ENCODE measurements at places on chromosomes 3 and 15.

GRCh38 chr15:33211176-33211808 lies 16.8 kb upstream of the FMN1 start:
- DNase-seq: no peak

GRCh38 chr3:87333393-87333892 lies 57.1 kb upstream of the POU1F1 start:
- DNase-seq: peak; percentile 89

DNA sequence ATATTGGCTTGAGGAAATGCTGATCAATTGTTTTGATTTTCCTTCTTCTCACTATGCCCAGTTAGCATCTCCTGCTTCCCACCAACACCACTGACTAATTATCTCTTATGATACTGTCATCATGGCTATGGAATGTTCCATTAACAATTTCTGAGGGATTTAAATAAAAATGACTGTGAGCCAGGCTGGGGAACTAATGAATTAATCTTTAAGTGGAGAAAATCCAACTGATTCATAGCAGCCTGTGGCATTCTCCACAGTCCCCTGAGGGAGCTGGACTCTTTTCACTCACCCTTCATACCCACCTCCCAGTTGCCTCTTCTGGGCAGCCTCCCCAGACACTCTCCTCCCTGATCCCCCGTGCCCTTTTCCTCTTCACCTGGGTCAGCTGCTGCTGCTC lies 353.6 kb downstream of the CLSTN2 start:
- DNase-seq: no peak

- no peak for DNase-seq
Measured at GRCh38 chr3:170721563-170721962, 135.7 kb upstream of the SLC7A14 start.

DNA sequence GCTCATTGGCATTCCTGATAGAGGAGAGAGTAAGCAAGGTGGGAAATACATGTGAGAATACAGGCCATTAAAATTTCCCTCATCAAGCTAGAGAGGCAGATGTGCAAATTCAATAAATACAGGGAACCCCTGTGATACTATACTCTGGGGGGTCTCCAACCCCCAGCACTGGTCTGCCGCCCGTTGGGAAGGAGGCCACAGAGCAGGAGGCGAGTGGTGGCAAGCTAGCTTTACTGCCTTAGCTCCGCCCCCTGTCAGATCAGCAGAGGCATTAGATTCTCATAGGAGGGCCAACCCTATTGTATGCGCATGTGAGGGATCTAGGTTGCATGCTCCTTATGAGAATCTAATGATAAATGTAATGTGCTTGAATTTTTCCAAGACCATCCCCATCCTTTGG lies 97.1 kb upstream of the PLSCR5 start:
- DNase-seq: no peak

DNA sequence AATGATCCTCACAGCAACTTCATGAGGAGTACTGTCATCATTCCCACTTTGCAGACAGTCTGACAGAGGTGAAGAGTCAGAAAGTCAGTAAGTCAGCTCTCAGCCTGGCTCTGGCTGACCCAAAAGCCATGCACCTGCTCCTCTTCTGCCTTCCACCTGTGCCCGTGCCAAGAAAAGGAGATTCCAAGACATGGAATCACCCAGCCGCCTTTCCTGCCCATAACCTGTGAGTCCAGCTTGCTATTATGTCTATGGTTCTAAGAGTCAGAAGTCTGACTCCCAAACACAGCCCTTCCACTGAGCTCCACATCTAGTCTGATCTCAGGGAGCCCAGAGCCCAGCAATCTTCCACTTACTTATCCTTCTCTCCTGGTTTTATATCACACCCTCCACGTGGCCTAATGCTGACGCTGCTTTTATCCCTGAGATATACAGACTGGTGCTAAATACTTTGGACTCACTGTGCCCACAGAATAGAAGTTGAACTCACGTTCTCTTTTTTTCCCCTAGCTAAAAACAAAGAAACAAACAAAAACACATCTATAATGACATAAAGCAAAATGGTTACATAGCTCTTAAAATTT lies 66.0 kb downstream of the PLD1 start:
- DNase-seq: no peak

- no peak for DNase-seq
Measured at GRCh38 chr3:10421996-10422395, 83.4 kb downstream of the ATP2B2 start.

DNA sequence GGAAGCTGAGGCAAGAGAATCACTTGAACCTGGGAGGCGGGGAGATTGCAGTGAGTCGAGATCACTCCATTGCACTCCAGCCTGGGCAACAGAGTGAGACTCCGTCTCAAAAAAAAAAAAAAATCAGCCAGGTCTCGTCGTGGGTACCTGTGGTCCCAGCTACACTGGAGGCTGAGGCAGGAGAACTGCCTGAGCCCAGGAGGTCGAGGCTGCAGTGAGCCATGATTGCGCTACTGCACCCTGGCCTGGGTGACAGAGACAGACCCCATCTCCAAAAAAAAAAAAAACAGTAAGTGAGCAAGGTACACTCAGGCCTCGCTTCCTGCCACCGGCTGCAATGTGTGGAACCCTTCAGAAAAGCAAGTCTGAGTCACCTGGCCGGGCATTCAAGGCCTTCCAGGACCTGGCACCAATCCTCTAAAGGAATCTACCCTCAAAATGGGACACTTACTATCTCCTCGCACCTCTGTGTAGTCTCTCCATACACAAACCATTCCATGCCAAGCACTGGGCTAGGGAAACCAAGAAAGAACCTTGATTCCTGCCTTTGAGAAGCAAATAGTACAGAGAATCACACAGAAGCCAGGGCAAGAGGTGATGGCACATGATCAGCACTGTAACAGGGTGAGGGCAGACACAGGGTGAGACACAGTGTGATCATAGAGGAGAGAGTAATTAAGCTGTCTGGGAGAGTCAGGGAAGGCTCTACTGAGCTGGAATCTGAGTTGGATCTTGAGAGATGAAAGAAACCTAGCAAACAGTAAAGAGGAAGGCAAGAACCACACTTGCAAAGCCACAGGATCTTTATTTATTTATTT lies 9.7 kb downstream of the SCAMP2 start:
- DNase-seq: no peak

- DNase-seq: no peak
Measured at GRCh38 chr3:151347432-151347831, 18.1 kb upstream of the P2RY13 start.

DNA sequence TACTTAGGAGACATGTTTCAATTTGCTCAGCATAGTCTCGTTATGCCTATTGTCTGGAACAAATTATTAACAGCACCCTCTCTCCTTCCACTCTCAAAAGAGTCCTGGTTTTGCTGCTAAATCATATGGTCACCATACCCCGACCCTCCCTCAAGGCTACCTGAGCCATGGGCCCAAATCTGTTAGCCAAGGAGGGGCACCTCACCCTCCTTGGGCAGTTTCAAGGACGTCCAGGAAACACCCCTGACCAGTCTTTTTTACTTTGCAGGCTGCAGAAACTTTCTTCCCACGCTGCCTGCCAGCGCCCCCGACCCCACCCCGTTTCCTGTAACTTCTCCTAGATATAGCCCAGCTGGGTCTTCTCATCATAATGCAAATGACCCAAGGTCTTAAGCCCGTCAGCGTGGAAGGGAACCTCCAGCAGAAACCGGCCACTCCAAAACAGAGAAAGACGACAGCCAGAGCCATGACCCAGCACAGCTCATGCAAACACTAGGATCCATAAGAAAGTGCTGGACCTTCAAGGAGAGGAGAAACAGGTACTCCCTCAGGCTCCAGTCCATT lies 62.3 kb downstream of the ADCY5 start:
- DNase-seq: no peak

- DNase-seq: no peak
Measured at GRCh38 chr3:150315721-150316120, 92.4 kb upstream of the TSC22D2 start.

DNA sequence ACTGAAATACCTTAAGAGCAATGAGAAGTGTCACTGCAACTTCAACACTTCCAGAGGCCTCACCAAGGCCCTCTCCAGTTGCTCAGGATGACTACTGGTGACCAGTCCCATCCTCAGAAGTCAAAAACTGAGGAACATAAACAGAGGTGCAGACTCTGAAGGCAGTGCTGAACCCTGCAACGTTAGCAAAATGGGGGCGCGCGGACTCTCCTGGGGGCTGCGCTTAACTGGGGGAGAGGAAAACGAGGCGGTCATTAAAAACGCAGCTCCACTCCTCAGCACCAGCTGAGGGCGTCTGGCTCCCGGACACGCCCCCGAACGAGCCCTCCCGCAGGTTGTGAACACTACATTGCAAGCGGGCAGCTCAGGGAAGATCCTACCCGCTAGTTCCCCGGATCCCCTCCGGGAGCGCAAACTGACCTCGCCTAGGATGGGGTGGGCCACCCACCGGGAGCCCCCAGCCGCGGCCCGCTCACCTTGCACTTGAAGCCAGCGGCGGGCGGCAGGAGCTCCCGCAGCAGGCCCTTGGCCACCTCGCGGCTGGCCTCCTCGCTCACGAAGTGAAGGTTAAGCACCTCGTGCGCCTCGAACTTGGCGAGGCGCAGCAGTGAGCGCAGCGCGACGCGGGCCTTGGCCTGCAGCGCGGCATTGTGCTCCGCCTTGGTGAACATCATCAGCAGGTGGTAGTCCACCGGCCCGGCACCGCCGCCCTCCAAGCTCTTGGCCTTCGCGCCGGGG lies 711 bp downstream of the XXYLT1 start:
- peak; percentile 57 for DNase-seq

- DNase-seq: no peak
Measured at GRCh38 chr3:98029083-98029482, 6.0 kb downstream of the GABRR3 start.
